ENCODE measurements at places on chromosomes 6 and 20.

DNA sequence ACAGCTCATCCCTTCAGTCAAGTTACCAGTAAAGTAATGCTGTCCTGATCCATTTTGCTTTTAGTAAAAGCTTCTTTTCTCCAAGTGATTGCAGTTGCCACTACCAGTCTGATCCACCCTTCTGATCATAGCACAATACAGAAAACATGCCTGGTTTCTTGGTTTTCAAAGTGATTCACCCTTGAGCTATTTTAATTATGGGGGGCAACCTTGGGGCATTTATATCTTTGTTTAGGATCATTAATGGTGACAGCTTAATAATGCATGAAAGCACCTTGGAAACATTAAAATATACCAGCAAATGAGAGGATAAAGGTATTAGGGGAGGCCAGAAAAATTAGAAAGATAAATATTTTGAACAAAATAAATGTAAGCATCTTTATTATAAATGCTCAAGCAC is 38.4 kb downstream of the LRRC1 start:
- DNase-seq = no peak

GRCh38 chr6:25990172-25990873 is 27.7 kb downstream of the TRIM38 start:
- no peak for DNase-seq

DNA sequence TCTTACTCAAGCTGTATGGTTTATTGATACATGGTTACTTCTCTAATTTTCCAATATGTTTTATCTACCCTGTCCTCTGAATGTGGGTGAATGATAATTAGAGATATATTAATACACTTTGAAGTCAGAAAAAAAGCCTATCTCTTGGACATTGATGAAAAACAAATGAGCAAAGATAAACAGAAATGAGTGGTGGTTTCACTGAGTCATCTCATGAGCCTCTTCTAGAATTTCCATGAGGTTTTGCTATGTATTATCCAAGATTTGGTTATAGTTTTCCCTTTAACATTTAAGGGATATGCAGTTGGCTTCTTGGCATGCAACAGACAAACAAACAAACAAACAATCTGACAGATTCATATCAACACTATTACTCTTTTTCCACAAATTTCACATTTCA is 586.8 kb downstream of the RFPL4B start:
- no peak for DNase-seq

GRCh38 chr6:70215460-70216108 is 87.3 kb downstream of the COL9A1 start:
- no peak for DNase-seq

DNA sequence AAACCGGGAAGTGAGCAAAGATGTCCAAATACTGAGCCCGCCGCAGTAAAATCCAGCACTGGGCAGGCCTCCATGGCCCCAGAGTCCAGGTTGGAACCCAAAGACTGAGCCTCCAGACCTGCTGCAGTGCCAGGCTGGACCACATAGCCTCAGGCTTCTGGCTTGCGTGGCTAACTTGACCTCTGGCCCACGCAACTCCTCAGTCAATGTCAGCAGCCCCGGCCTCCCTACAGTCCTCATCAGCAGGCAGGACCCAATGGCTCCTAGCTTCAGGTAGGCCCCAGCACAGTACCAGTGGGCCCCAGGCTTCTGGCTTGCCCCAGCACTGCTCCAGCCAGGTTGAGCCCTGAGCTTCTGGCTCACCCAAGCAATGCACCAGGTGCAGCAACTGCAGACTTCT is 245.1 kb upstream of the AFDN start:
- no peak for DNase-seq

GRCh38 chr6:167892835-167893815 is 66.4 kb downstream of the AFDN start:
- DNase-seq = no peak

- no peak for DNase-seq
These were observed 994.6 kb upstream of the ADGRB3 start for GRCh38 chr6:67640484-67640883.

DNA sequence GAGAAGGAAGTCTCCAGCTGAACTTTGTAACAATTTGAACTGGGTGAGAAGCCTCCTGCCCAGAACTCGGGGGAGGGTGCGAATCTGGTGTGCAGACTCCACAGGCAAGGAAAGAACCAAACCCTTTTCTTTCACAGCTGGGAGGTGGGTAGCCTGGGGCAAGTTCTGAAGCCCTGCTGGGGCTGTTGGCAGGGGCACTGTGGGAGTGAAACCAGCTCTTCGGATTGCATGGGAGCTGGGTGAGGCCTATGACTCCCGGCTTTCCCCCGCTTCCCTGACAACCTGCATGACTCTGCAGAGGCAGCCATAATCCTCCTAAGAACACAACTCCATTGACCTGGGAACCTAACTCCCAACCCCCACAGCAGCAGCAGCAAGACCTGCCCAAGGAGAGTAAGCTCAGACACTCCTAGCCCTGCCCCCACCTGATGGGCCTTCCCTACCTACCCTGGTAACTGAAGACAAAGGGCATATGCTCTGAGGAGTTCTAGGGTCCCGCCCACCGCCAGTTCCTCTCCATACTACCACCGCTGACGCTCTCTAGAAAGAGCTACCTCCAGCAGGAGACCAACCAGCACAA is 37.5 kb downstream of the SOD2 start:
- DNase-seq = no peak

- no peak for DNase-seq
These were observed 96.2 kb downstream of the PLCB1 start for GRCh38 chr20:8228315-8228714.

DNA sequence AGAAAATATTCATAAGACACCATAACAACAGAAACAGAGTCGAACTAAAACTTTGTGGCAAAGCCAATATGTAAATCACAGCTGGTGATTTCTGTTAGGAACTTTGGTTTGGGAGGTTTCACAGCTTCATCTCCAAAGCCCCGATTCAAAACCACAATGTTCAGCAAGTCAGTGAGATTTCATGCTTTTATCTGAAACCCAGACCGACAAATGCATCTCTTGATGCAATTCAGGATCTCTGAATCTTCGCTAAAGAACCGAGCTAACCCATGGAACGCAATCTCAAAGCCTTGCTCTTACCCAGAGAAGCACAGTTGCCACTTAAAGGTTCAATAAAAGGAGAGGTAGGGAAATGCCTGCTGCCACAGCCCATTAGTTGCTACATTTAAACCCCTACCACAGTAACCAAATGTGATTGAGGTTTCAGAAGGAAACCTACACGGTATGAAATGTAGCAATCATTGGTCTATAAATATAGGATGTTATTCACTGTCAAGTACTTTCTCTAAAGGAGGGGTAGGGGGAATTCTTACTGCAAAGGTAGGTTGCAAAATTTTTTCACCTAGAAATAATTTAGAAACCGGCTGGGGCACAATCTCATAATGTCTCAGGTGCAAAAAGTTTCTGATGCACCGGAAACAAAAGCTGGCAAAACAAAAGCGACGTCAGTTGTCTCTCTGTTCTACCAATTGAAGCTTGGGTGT is 381.0 kb upstream of the ARID1B start:
- no peak for DNase-seq

GRCh38 chr6:10478187-10479040 is 42.7 kb upstream of the GCNT2 start:
- peak; percentile 52 for DNase-seq

- DNase-seq = no peak
These were observed 7.0 kb downstream of the UBD start for GRCh38 chr6:29552512-29553051.

GRCh38 chr6:103870970-103871369 is 988.7 kb downstream of the HACE1 start:
- no peak for DNase-seq

DNA sequence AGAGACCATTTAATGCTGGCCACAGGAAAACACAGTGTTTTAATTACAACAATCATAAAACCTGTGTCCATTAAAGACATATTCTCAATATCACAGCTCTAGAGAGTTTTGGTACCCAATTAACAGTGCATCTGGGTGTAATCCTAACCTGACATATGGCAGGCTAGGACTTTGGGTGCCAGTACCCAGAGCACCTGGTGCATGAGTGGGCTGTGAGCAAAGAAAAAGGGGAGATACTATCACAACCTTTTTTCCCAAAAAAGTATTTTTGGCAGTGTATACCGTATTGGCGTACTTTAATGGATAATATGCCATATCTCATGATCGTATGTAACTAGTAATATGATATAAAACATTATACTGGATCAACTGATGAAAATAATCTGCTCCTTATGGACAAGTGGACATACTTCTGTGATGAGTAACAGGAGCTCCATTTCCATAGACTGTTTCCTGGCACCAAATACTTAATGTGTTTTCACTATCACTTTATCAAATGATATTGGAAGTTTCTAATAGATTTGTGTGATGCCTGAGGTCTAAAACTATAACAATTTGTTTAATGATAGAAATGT is 91.7 kb downstream of the COL19A1 start:
- DNase-seq = no peak
